NB4 (cell line): ENCODE measurements at places on chromosomes 7 and 10.

DNA sequence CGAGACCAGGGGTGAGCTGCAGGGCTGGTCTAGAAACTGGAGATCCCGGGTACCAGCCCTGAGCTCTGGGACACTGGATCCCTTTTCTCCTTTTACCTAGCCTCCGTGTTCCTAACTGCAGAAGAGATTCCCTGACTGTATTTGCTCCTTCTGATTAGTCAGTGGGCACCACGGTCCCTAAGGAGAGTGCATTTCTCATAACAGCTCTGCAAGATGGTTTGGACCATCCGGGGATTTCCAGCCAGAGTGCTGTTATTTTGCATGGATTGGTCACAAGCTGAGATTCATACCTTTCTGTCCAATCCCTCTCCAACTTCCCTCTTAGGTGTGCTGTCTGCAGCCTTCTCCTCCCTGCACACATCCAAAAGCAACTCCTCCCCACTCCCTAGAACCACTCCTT is 122.6 kb downstream of the MYL10 start:
- DNase-seq, result no peak

DNA sequence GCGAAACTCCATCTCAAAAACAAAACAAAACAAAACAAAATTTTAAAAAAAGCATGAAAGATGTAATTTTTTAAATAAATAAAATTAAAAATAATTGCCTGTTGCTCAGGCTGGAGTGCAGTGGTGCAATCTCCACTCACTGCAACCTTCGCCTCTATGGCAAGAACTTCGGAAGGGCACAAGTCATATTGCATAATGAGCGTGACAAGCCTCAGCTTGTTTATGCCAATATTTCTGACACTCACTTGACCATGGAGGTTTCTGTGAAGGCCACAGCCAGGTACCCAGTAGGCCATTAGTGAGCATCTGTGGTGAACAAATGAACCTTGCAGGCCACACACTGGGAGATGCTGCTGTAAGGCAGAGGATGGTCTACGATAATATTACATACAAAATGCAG is 106.1 kb upstream of the KMT2C start:
- no peak for DNase-seq

DNA sequence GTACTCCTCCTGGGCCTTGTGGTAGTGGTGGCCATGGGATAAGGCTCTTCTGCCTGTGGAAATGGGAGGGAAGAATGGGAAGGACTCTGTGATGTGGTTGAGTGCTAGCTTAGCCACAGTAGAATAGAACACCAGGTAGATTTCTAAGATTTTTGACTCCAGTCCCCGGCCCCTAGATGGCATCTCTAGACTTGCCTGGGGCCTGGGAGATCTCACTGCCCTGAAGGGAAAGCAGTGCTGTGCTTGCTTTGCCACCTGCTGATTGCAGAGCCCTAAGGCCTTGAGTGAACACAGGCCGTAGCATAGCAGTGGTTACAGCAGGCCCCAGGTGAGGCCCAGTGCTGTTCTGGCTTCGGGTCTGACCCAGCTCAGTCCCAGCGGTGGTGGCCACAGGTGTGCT is 252.0 kb downstream of the TCF7L2 start:
- no peak for DNase-seq

DNA sequence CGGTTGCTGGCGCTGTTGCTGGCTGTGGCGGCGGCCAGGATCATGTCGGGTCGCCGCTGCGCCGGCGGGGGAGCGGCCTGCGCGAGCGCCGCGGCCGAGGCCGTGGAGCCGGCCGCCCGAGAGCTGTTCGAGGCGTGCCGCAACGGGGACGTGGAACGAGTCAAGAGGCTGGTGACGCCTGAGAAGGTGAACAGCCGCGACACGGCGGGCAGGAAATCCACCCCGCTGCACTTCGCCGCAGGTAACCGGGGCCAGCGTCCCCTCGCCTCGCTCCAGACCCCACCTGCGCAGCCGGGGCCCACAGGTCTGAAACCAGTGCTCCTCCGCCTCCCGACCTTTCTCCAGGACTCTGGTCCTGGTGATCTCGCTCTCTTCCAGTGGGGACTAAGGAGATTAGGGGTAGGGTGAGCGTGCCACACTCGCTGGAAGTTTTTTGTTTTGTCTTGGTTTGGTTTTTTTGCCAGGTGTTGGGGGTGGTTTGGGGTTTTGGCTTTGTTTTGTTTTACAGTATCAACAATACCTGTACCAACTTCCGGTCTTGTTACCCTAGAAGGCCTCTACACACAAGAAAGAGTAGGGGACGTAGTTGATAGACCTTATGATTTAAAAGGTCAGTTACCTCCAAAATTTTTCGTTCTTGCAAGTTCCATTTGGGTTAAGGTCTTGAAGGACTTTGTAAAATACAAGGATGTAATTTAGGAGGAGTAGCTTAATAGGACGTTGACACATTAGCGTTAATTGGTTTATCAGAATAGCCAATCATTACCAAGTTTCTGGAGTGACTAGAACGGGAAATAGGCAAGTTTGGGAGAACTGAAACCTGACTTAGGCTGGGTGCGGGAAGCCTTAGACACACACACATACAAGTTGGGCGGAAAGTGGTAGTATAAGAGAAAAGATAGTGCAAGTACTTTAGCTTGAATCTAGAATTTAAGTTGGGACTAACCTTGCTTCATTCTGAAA is 704 bp downstream of the TNKS2 start:
- DNase-seq, result peak; percentile 83

DNA sequence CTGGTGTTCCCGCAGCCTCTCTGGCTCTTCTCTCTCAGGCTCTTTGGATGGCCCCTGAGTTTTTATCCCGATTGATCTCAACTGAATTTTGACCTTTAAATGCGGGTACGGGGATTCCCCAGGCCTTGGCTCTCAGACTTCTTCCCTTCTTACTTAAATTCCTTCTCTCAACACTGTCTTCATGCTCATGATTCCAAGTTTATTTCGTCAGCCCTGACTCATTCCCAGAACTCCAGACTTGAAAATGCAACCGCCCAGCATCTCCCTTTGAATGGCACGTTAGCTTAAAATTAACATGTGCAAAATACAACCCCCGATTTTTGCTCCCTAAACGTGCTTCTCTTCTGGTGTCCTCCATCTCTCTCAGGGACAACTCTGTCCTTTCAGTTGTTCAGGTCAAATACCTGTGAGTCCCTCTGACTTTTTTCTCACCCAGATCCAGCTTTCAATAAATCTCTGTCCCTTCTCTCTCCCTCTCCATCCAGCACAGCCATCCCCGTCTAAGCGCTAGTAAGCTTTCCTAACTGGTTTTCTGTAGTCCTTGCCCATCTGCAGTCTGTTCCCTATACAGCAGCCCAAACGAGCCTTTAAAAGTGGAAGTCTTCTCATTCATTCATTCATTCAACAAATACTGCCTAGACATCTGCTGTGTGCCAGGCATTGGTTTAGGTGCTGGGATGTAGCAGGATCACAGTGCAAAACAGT is 7.1 kb downstream of the HECW1 start:
- no peak for DNase-seq

GRCh38 chr7:137981175-137981574 is 20.7 kb downstream of the CREB3L2 start:
- no peak for DNase-seq

GRCh38 chr7:96996111-96996957 is 9.0 kb upstream of the DLX6 start:
- DNase-seq, result no peak

DNA sequence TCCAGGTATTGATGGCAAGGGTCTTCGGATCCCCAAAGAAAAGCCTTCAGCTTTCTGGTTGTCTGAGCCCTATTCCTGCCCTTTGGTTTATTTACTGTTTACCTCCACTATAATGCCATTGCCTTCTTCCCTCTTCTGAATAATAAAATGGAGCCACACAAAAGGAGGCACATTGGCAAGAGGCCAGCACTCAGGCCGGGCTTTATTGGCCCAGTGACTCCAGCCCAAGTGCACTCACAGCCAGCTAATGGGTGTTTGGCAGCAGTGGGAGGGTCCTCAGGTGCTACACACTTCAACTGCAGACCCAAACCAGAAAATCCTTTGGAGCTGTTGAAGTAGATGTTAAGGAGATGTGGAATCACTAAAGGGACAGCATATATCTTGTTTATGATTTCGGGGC is 336.0 kb downstream of the PLXNA4 start:
- no peak for DNase-seq

DNA sequence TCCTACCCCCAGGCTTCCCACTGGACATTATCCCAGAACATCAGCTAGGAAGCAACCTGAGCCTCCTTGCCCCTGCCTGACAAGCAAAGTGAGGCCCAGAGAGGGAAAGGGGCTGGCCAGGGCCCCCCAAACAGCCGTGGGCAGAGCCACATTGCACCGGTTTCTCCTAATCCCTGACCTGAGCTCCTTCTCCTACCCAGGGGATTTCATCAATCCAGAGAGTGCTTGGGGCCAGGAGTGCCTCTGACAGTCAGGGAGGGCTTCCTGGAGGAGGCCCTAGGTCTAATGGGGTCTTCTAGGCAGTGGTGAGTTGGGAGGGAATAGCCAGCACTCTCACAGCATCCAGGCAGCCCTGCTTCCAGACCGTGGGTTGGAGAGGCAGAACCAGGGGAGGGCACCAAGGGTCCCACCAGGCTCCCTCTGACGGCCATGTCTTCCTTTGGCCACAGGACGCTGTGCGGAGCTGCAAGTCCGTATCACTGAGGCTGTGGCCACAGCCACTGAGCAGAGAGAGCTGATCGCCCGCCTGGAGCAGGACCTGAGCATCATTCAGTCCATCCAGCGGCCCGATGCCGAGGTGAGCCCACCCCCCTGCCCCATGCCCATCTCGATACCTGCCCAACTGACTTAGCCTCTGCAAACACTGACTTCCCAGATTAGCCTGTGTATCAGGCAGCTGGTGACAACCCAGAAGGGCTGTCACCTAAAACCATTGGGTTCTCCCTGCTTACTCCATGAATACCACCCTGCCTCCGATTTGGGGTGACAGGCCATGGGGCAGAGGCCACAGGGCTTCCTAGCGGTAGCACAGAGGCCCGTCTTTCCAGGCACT is 13.5 kb upstream of the SH2B2 start:
- DNase-seq, result no peak

DNA sequence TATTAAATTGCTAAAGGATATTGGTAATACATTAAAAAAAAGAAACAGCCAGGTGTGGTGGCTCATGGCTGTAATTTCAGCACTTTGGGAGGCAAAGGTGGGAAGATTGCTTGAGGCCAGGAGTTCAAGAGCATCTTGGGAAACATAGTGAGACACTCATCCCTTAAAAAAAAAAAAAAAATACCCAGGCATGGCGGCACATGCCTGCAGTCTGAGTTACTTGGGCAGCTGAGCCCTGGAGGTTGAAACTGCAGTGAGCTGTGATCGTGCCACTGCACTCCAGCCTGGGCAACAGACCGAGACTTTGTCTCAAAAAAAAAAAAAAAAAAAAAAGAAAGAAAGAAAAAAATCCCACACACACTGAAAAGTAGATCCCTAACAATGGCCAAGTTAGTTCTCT is 59.7 kb downstream of the MACC1 start:
- no peak for DNase-seq

- no peak for DNase-seq
These were observed 524.0 kb downstream of the IPMK start for GRCh38 chr10:57743711-57744110.

DNA sequence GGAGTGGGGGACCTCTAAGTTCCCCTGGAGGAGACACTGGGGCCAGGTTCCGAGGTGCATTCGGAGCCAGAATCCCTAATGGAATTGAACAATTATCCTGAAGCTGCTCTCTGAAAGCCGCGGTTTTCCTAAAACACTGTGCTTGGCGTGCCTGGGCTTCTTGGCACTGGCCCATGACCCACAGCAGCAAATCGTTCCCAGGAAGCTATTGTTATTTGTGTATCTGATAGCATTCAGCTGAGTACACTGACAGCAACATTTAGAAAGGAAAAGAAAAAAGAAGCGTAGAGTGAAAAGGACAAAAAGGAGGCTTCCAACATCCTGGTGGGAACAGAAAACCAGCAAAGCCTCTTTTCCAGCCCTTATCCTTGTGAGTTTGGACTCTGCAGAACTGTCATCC is 339.8 kb downstream of the FRMD4A start:
- no peak for DNase-seq

- peak; percentile 69 for DNase-seq
These were observed 68.6 kb downstream of the C7orf25 start for GRCh38 chr7:42843205-42843800.

DNA sequence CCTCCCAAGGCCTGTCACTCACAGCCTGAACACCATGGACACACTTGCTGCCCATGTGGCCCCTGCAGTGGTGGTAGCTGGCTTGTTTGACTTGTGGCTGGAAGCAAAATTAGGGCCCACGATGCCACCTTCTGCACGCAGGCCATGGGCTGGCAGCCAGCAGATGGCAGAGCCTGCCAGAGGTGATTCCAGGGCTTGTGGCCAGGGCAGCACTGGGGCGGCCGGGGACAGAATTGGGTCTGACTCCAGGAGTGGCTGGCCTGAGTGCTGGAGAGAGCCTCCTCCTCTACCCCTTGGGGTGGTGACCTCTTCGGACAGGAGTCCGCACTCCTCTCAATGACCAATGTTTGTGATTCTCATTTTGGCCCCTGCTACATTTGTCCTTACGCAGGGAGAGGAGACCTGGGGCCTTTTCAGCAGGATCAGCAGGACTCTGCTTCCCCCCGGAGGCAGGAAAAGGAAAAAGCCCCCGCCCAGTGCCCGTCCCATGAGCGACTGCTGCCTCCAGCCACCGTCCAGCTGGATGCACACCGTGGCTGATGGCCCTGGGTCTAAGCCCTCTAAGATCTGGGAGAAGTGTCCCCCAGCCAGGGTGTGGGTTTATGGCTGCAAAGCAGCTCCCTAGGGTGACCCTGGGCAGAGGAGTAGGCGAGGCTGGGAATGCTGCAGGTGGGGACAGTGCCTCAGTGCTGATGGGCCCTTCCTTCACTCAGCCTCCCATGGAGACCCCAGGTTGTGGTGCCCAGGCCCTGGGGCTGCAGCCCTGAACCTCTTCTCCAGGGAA is 26.5 kb downstream of the DNAJB12 start:
- DNase-seq, result peak; percentile 83

GRCh38 chr7:25756601-25757000 is 395.4 kb upstream of the NFE2L3 start:
- DNase-seq, result no peak
